Stimulated activated CD4-positive, alpha-beta T cell treated with anti-CD3 and anti-CD28 coated beads, TNF-alpha, amount 100 ng/mL, for 48 hours (primary cell): ENCODE measurements at places on chromosomes 12 and 14.

GRCh38 chr12:105107171-105107493 lies 399 bp upstream of the WASHC4 start:
- DNase-seq = peak; percentile 21

GRCh38 chr14:57352396-57353170 lies 37.8 kb upstream of the NAA30 start:
- DNase-seq = no peak

DNA sequence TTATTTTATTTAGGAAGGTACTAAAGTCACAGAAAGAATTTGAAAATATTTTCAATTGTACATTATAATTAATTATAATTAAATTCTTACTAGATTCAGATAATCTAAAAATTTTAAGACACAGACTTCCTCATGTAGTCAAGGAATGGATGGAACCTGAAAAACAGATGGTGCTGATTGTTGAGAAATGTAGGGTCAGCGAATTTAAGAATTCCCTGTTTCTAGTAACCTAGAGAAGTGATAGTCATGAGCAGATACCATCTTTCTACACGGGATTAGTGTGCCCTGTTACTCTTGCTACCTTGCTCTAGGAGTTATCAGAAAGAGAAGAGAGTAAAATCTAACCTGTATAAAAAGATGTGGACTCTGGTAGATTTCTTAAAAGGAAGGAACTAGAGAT lies 37.5 kb upstream of the PTHLH start:
- DNase-seq = no peak

- no peak for DNase-seq
These were observed 33.4 kb downstream of the SLC11A2 start for GRCh38 chr12:50992819-50993218.

DNA sequence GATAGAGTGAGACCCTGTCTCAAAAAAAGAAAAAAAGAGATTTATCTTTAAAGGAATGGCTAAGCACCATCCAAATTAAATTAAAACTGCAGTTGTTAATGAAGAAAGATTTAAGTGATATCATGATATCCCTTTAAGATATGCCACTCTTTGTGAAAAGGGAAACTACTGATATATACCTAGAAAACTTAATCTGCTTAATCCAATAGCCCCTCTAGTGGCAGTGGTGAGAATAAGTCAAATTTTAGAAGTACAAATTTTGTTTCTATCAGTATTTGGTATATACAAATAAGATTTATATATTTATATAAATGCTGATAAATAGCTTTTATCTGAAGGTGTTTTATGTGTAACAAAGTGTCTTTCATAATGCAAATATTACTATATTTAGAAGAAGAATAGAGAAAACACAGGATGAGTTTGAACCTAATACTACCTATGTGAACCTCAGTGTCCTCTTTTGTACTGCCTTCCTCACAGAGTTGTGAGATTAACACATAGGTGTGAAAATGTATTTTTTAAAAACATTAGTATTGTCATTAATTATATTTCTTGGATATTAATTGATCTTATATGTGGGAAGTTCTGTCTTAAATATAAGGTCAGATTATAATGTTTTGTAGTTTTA lies 51.4 kb upstream of the GARIN2 start:
- DNase-seq = no peak
